Stimulated activated CD8-positive, alpha-beta memory T cell treated with anti-CD3 and anti-CD28 coated beads, Interleukin-15, amount 100 ng/mL, for 4 hours (primary cell): ENCODE measurements at places on chromosomes 2 and 18.
A peak's percentile ranks its signal among the peaks of the same experiment; 100 is the strongest.

- DNase-seq = no peak
Measured at GRCh38 chr2:8312861-8313830, 368.7 kb upstream of the ID2 start.

GRCh38 chr2:164055623-164056022 lies 319.8 kb upstream of the FIGN start:
- no peak for DNase-seq

DNA sequence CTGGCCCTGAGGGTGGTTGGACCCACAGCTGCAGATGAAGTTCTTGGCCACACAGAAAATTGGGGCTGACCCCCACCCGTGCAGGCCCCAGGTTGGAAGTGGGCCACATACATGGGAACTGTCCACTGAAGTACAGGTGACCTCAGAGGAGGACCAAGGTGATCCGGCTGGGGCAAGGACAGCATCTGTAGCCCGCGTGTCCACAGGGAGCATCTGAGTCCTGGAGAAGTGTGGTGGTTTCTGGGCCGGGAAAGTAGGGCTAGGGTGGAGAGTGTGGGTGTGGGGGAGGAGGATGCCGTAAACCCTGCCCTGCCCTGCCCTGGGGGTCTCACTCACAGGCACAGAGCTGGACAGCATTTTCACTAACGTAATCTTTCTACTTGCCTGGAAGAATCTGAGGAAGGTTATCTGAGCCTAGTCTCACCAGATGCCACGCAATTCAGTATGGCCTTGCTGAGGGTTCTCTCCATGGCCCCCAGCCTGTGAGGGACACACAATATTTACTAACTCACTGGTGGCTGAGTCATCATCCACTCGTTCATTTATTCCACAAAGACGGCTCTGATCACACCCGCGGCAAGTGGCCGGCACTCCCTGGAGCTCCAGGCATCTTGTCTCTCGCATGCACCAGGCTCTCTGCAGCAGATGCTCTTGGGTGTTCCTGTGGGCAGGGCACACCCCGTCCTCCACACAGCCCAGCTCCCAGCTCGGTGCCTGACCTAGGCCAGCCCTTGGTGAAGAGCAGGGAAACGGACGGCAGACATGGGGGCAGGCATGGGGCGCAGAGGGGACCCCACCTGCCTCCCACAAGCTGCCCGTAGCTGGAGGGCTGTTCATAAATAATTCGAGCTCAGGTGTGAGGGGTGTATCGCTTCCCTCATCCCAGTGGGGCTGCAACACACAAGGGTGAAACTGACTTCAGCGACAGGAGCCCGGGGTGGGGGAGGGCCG lies 51.2 kb downstream of the INHBB start:
- no peak for DNase-seq

GRCh38 chr2:140669911-140670310 lies 1460.9 kb downstream of the LRP1B start:
- no peak for DNase-seq

DNA sequence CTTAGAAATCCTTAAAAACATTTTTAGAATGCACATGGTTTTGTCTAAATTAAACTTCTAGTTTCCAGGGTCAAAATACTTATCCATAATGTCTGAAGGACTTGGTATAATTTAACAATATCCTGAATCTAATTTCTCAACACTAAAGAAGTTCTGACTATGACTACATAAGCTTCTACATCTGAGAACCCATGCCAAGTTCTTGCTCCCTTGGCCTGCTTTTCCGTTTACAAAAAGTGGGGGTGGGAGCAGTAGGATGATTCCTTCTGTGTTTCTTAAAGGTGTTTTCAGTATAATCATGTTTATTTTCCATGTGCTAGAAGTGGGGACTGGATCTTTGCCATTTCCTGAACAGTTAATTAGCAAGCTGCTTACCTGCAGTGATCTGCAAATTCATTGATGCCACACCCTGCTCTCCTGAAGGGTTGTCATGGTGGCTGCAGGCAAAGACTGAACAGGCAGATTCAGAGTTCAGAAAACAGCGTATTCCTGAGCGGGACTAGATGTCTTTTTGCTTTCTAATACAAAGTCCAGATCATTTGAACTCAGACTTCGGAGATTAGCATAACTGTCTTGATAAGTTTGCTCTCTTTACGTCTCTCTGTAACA lies 36.2 kb downstream of the ADNP2 start:
- no peak for DNase-seq

DNA sequence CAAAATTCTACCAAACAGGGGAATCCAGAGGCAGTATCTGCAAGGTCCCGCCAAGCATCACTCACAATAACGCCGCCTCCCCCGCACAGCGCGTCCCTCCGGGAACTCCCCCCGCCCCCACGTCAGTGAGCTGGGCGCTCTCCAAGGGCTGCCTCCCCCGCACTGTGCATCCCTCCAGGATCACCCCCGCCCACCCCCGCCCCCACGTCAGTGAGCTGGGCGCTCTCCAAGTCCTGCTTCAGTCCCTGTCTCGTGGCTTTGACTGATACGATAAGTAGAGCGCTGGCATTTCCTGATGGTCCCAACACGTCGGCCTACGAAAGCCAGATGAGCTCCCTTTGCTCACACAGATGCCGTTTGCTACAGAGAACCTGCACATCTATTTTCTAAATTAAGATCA lies 130.7 kb upstream of the TPO start:
- DNase-seq = no peak

DNA sequence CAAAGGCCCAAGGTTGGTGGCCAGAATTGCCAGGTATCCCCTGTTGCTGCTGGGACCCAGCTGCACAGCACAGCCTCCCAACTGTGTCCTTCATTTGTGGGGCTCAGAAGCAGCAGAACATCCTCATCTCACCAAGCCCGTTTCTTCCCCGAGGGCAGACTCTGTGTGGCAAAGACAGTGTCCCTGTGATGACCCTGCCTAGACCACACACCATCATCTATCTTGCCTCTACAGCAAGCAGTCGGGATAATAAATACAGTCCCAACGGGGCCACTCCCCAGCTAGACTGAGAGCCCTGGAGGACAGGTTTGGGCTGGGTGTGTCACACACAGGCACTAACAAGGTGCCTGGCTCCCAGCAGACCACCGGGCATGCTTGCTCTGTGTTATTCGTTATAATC lies 93.4 kb downstream of the PTGR3 start:
- DNase-seq = no peak

- DNase-seq = no peak
Measured at GRCh38 chr2:181575650-181576025, 81.3 kb downstream of the CERKL start.

DNA sequence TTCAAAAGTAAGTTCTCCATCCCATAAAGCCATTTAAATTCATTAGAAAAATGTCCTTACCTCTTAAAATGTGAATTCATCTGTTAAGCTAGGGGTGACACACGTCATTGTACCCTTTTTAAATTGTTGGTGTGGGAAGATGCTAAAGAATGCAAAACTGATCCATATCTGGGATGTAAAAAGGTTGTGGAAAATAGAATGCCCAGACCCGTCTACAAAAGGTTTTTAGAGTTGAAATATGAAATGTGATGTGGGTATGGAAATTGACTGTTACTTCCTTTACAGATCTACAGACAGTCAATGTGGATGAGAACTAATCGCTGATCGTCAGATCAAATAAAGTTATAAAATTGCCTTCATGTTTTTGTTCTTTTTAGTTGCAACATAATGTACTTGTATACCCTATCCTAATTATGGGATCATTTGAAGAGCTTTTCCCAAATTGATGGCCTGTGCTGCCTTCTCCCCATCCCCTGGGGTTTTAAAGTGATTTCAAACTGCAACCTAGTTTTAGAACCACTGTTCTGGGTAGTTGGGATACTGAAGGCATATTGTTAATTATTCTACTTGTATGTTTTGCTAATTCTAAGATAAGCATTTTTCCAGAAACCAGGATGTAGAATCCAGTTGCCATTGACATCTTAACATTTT lies 4.1 kb downstream of the RPL31 start:
- DNase-seq = no peak

DNA sequence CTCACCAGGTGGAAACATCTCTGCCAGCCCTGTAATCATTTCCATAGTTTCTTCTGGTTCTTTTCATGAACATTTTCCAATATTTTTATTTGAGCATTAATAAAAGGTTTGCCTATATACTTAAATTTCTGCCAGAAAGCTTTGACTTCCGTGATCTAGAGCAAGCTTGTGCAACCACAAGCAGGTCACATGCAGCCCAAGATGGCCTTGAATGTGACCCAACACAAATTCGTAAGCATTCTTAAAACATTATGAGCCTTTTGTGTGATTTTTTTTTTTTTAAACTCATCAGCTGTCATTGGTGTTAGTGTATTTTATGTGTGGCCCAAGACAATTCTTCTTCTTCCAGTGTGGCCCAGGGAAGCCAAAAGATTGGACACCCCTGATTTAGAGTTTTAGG lies 51.6 kb downstream of the NEDD4L start:
- DNase-seq = no peak

- no peak for DNase-seq
Measured at GRCh38 chr2:227643990-227644551, 22.5 kb upstream of the SCYGR5 start.

DNA sequence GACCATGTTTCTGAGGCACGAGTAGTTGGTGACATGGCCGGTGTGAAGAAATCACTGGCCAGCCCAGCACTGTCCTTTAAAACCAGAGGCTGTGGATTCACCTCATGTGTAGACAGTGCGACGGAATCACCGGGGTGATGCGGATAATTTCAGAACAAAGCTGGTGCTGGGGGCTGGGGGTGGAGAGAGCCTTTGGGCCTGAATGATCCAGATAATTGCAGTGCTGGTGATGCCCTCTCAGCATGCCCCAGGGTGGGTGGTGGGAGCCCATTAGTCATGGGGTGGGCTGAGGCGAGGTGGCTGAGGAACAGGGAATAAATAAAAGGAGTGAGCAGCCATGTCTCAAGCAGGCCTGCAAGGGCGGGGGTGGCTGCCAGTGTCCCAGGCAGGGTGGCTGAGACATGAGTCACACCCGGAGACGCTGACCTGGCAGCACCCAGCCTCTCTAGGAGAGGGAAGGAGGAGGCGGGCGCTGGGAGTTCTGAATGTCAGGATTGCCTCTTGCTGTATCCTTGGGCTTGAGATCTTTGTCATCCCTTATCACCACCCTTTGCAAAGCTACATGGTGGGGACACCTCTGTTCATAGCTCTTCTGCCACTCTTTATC lies 151.1 kb upstream of the MSH6 start:
- no peak for DNase-seq

DNA sequence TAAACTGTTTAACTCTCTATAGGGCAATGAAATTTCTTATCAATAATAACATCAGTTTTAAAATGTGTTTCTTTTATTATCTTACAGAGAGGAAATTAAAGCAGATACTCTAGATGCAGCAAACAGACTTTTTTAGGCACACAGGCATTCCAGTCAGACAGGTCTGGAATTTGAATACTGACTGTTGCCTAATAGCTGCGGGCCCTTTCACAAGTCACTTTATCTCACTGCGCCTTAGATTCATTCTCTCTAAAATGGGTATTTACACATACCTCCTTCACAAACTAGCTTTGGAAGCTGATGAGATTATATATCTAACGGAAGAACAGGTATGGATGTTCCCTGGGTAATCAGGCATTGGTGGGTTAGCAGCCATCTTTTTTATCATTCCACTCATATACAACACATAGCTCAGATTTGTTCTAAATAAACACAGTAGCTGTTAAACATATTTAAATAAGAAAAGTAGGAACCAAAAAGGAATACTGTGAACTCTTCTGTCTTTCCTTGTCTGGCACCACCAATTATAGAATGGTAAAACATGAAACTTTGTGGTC lies 104.2 kb downstream of the LRP2 start:
- DNase-seq = no peak

GRCh38 chr2:38394041-38394440 lies 17.0 kb upstream of the ATL2 start:
- DNase-seq = no peak

GRCh38 chr18:48792141-48792540 lies 158.6 kb downstream of the SMAD7 start:
- no peak for DNase-seq

- no peak for DNase-seq
Measured at GRCh38 chr18:34867520-34867919, 157.4 kb downstream of the DTNA start.

DNA sequence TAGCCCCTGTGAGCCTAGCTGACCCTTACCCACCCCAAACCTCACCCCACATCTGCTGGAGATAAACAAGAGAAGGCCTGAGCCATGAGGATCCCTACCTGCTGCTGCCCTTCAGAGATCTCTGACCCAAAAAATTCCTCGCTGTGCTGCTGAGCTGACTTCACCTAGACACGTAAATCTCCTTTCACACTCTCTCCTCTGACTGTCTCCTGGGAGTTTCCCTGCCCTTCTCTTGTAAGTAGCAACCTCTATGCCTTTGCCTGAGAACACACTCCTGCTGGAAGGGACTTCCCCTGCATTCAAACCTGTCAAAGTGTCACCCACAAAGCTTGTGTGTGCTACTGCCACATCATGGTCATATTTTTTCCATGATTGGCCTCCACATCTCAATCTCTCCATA lies 134.2 kb upstream of the NOL4 start:
- DNase-seq = no peak

GRCh38 chr2:70861777-70862625 lies 26.4 kb upstream of the CD207 start:
- DNase-seq = peak; percentile 42

- peak; percentile 34 for DNase-seq
Measured at GRCh38 chr2:231425811-231426703, 30.5 kb downstream of the B3GNT7 start.

DNA sequence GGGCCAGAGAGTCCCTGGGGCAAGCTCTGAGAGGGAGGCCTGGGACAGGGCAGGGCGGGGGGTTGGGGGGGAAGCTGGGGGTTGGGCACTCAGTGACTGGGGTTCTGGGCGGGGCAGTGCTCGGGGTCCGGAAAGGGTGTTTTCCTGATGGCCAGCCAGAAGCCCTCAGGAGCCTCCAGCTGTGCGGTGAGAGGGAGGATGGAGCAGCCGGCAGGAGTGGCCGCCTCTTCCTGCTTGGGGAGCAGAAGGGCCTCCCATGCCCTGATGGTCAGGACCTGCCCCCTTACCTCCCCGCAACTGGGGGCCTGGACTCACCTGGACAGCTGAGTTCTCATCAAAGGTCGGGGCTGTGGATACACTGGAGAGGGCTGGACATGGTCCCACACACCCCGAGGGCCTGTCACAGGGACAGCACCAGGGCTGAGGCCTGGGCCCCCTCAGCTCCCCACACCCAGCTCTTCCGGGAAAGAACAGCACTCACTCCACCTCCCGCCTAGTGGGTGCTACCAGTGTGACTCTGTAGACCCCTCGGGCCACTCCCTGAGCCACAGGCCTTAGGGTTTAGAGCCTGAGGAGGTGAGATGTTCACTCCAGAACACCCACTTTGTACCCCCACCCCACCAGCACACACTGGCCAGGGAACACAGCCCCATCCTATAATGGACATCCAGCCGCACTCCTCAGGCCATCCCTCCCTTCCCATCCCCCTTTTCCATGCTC lies 6.7 kb downstream of the SFTPB start:
- DNase-seq = no peak

GRCh38 chr18:62140259-62140658 lies 46.6 kb downstream of the PIGN start:
- no peak for DNase-seq

DNA sequence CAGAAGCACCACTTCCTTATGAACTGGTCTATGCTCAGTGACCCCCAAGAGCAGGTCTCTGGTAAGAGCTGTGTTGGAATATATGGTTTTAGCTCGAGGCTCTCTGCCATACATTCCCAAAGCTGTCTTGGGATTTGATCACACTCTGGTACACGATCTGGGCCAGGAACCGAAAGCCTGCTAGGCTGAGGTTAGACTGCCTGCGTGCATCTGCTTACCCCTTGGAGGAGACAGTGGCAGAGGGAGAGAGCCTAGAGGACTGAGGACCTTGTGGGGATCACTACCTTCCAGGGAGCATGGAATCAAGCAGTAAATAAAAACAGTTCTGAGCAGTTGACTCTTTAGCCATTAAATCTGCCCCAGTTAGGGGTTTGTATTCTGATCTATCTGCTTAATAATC lies 63.7 kb downstream of the ZNF532 start:
- no peak for DNase-seq
